ENCODE measurements at places on chromosomes 3 and 15.
A peak's percentile ranks its signal among the peaks of the same experiment; 100 is the strongest.

- DNase-seq, result peak; percentile 38
Measured at GRCh38 chr3:112818289-112818688, 28.4 kb downstream of the CD200R1L start.

DNA sequence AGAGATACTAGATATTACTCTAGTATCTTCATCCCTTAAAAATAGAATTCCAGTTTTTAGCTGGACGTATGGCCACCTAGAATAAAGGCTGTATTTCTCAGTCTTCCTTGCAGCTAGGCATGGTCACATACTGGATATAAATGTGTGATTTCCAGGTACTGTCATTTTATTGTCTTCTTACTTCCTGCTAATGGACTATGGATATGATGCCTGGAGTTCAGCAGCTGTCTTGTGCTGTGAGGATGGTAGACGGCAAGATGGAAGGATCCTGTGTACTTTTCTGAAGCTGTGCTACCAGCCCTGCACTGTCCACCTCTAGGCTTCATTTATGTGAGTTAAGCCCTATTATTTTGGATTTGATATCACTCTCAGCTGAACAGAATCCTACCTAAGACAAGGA, 83.4 kb downstream of the EBLN2 start:
- no peak for DNase-seq

DNA sequence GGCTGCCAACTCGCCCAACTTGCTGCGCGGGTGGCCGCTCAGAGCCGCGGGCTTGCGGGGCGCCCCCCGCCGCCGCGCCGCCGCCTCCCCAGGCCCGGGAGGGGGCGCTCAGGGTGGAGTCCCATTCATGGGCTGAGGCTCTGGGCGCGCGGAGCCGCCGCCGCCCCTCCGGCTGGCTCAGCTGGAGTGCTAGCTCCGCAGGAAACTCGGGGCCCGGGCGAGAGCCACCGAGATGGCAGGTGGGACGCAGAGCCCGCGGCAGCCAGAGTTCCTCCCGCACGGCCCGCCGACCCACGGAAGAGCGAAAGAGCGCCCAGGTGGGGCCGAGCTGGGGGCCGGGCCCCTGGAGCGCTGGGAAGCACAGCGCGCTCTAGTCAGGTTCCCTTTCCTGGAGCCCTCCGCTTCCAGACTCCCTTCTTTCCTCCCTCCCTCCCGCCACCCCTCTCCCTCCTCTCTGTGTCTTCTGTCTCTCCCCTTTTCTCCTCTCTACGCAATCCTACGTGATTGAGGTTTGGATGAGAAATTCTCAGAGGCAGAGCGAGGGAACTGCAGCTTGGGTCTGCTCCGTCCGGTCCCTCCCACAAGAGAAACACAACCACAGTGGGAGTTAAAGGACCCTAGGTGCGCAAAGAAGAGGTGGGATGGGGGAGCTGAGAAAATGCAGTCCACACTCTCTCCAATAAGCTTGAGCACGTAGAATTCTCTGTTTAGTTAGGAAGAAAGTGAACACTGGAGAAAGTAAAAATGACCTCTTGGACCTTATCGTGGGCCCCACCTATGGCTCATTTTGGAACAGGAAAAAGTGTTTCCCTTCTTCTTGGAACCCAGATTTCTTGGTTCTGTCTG, 317.3 kb downstream of the FGF12 start:
- DNase-seq, result peak; percentile 55

- no peak for DNase-seq
Measured at GRCh38 chr3:27861046-27862036, 139.2 kb upstream of the EOMES start.

- no peak for DNase-seq
Measured at GRCh38 chr15:64152507-64153387, 1.2 kb downstream of the SNX22 start.

- DNase-seq, result peak; percentile 91
Measured at GRCh38 chr3:184656829-184657681, 54.8 kb downstream of the MAGEF1 start.

- no peak for DNase-seq
Measured at GRCh38 chr3:186239321-186239720, 122.7 kb downstream of the DGKG start.

DNA sequence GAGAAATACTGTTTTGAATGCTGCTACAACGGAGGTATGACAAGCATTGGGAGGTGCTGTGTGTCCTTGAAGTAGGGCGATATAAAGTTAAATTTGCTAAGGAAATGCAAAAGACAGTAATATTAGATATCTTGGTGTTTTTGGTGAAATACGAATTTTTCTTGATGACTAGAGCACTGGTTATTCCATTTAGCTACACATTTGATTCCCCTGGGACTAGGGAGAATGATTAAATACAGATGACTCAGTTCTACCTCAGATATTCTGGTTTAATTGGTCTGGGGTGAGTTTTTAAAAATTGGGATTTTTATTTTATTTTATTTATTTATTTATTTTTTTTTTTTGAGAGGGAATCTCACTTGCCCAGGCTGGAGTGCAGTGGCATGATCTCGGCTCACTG, 18.7 kb upstream of the GADL1 start:
- DNase-seq, result no peak

- DNase-seq, result no peak
Measured at GRCh38 chr3:24336101-24336500, 158.5 kb downstream of the THRB start.

DNA sequence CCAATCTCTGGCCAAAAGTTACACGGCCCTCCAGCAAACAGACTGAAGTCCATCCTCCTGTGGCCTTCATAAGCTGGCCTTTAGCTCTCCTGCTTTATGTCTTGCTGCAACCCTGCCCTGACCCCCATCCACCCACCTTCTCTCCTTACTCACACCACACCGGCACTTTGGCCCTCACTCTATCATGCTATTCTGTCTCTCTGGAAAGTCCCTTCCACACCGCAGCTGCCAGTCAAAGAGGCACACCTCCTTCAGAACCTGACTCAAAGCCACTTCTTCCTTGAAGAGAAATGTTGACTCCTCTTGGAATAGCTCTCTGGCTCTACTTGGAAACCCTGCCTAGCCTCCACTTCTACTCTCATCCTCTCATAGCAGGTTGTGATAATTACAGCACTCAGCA, 4.5 kb downstream of the GPR156 start:
- DNase-seq, result peak; percentile 32

DNA sequence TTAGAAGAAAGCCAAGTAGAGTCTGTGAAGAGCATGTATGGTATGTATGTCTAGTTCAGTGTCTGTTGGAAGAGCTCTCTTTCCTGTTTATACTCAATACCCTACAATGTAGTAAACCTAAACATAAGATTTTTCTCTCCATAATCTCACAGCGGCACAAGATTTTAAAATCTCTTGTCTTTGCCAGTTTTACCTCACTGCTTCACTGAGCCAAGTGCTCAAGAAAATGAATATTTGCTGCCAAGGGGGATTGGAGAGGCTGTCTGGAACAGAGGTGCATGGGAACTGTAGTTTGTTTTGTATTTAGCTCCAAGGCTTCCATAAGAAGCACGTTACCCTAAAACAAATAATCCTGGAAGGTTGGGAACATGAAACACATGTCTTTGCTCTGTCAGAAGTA, 49.5 kb upstream of the FHIT start:
- no peak for DNase-seq

DNA sequence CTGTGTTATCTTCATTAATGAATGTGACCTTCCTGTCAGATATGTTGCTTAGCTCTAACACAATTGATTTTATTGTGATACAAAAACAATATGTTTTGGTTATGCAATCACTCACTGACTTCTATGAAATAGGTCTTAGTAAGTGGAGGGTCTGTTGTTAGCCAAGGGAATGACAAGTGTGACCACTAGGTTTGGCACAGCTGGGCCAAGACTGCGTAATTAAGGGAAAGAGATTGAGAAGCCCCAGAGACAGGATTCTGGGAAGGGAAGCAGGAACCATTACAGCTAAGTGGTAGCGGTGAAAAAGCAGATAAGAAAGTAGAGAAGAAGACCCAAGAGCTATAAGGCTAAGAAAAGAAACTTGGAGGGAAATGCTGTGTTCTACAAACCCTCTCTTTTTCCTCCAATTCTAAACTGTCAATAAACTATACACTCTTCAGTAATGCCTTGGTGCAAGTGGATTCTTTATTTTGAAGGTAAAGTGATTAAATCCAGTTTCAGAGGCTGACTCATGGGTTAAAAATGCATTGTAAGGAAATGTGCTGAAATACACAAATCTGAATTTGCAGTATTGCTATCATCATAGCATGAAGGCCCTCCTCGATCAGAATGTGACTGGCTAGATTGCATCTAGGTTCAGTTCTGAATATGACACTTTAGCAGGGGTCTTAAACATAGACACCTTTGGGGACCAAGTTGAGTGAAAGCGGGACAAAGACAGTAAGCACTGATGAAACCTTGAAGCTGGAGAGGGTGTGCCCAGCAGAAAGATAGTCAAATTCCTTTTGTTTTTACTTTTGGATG, 26.1 kb downstream of the KCNMB2 start:
- DNase-seq, result peak; percentile 54

DNA sequence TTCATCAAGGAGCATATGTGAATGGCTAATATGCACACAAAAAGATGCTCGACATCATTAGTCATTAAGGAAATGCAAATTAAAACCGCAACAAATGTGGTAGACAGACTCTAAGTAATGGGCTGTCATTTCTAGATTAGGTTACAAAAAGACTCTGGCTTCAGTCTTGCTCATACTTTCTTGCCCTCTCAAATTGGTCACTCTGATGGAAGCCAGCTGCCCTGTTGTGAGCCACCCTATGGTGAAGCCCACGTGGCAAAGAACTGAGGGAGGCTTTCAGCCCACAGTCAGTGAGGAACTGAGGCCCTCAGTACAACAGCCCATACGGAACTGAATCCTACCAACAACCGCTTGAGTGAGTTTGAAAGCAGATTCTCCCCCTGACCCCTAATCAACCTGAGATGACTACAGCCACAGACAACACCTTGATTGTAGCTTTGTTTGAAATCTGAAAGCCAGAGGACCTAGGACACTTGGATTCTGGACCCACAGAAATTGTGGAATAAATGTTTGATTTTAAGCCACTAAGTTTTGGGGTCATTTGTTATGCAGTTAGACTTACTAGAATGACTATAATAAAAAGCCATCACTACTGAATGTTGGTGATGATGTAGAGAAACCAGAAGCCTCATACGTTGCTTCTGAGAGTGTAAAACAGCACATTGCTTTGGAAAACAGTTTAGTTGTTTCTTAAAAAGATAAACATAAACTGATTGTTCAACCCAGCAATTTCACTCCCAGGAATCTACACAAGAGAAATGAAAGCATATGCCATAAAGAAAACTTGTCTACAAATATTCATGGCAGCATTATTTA, 45.7 kb downstream of the EHHADH start:
- DNase-seq, result peak; percentile 78

DNA sequence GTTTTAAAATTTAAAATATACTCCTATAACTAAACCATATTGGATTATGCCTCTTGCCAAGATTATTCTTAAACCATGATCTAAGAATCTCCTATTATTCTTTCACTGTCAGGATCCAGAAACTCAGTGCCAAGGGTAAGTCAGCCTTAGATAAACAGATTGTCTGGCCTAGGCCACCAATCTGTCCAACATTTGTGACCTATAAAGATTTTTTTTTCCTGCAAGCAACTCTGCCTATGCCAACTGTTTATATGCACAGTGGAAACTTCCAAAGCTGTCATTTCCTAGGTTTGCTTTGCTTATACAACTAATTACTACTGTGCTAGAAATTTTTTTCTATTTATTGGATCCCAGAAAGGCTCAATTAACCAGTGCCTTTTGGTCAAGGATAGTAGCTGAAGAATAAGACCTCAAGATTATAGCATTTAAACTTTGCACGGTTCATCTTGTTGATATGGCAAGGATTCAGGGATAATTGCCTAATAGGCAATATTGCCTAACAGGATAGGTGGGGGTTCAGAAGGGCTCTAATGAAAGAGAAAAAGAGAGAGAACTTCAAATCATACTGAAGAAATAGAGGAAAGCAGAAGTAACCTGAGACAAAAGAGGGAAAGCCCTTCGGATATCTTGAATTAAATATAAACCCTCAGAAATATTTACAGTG, 22.8 kb downstream of the GAP43 start:
- no peak for DNase-seq

Measured in M059J (cell line).